Vagina (tissue), 2 donors: ENCODE measurements at places on chromosomes 7 and 10. TPM values are rescaled to one million over a fixed set of nuclear protein-coding genes. Genes with fewer than 3 reads are reported as not detected.

GRCh38 chr7:29877196-29877595 is 70.9 kb downstream of the WIPF3 start:
- no peak overlapping the region for H3K27ac ChIP-seq
- no peaks in the 10 kb centered on the region for H3K36me3 ChIP-seq
- no peaks in the 10 kb centered on the region for H3K4me1 ChIP-seq

DNA sequence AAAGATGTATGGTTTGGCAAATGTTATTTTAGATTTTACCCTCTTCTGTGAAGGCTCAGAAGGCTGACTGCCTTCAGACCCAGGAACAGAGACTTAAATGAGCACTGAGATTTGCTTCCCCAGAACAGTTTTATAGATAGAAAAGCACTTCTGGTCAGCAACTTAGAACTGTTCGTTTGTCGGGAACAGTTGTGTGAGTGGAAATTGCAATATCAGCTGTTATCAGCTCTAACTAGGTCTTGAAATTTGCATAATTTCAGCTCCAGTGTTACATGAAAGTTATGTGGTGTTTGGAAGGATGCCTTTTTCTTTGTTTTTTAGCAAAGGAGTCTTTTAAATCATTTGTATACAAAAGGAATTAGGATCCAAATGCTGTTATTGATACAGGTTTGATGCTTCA is 83.8 kb upstream of the MXI1 start:
- no peaks in the 10 kb centered on the region for H3K27me3 ChIP-seq
- H3K4me1 ChIP-seq = no peaks in the 10 kb centered on the region
- H3K36me3 ChIP-seq = peaks cover 48% of the 10 kb centered on the region
- no peak overlapping the region for H3K27ac ChIP-seq

- DNase-seq = no peak
- no peaks in the 10 kb centered on the region for H3K27me3 ChIP-seq
- H3K36me3 ChIP-seq = no peaks in the 10 kb centered on the region
- H3K27ac ChIP-seq = no peak overlapping the region
- H3K4me3 ChIP-seq = no peak overlapping the region
- no peaks in the 10 kb centered on the region for H3K4me1 ChIP-seq
These were observed 35.9 kb upstream of the CACNB2 start for GRCh38 chr10:18104223-18104872.

The CARD11 gene
- 2.9 TPM for total RNA-seq

The INHBA gene
- 2.2 TPM for total RNA-seq

GRCh38 chr7:7324698-7325097 is 142.4 kb downstream of the C1GALT1 start:
- H3K27me3 ChIP-seq = no peaks in the 10 kb centered on the region
- peaks cover 8% of the 10 kb centered on the region for H3K4me1 ChIP-seq
- H3K27ac ChIP-seq = no peak overlapping the region

DNA sequence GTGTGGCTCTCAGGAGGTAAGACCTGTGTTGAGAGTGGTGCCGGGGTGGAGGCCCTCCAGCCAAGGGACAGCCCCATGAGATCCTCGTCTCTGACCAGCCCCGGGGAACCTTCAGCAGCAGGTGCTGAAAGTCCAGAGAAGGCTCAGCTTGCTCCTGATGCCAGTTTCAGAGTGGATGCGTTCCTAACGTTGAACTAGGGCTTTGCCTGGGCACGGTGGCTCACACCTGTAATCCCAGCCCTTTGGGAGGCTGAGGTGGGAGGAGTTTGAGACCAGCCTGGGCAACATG is 45.7 kb downstream of the BAIAP2L1 start:
- no peak for DNase-seq
- H3K4me3 ChIP-seq = no peak overlapping the region
- peaks cover 6% of the 10 kb centered on the region for H3K4me1 ChIP-seq
- no peaks in the 10 kb centered on the region for H3K27me3 ChIP-seq
- H3K27ac ChIP-seq = no peak overlapping the region
- H3K36me3 ChIP-seq = no peaks in the 10 kb centered on the region

GRCh38 chr10:119316729-119317097 is 109.3 kb downstream of the GRK5 start:
- peaks cover 61% of the 10 kb centered on the region for H3K4me1 ChIP-seq
- no peak overlapping the region for H3K4me3 ChIP-seq
- no peaks in the 10 kb centered on the region for H3K27me3 ChIP-seq
- peak overlapping the region; percentile 74 for H3K27ac ChIP-seq
- no peak for DNase-seq

The LIPK gene
- not detected for total RNA-seq

DNA sequence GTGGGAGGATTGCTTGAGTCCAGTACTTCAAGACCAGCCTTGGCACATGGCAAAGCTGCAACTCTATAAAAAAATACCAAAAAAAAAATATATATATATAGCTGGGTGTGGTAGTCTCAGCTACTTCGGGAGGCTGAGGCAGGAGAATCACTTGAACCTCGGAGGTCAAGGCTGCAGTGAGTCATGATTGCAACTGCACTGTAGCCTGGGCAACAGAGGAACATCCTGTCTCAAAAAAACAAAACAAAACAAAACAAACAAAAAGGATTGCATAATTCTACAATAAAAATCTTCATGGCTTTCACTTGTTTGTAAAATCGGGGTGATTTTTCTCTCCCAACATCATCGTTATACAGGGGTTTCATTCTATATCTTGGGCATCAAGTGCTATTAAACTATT is 35.1 kb downstream of the GUSB start:
- H3K4me1 ChIP-seq = no peaks in the 10 kb centered on the region
- no peak overlapping the region for H3K4me3 ChIP-seq
- H3K27ac ChIP-seq = no peak overlapping the region
- DNase-seq = no peak
- no peaks in the 10 kb centered on the region for H3K36me3 ChIP-seq
- no peaks in the 10 kb centered on the region for H3K27me3 ChIP-seq

GRCh38 chr7:150946421-150947240 is 31.5 kb downstream of the KCNH2 start:
- H3K27me3 ChIP-seq = no peaks in the 10 kb centered on the region
- no peak for DNase-seq
- H3K27ac ChIP-seq = no peak overlapping the region
- no peak overlapping the region for H3K4me3 ChIP-seq
- no peaks in the 10 kb centered on the region for H3K36me3 ChIP-seq

The GCK gene
- 1.7 TPM for total RNA-seq

GRCh38 chr10:23055424-23056185 is 39.8 kb upstream of the MSRB2 start:
- H3K4me3 ChIP-seq = no peak overlapping the region
- no peaks in the 10 kb centered on the region for H3K27me3 ChIP-seq
- DNase-seq = no peak
- H3K27ac ChIP-seq = no peak overlapping the region
- H3K4me1 ChIP-seq = no peaks in the 10 kb centered on the region
- H3K36me3 ChIP-seq = no peaks in the 10 kb centered on the region

The LLCFC1 gene
- not detected for total RNA-seq

The ACSM6 gene
- not detected for total RNA-seq

- no peak overlapping the region for H3K4me3 ChIP-seq
- H3K27me3 ChIP-seq = no peaks in the 10 kb centered on the region
These were observed 151.1 kb downstream of the ACTR3B start for GRCh38 chr7:152910545-152911225.

The ARL3 gene
- total RNA-seq = 7.4 TPM

The MRLN gene
- not detected for total RNA-seq

DNA sequence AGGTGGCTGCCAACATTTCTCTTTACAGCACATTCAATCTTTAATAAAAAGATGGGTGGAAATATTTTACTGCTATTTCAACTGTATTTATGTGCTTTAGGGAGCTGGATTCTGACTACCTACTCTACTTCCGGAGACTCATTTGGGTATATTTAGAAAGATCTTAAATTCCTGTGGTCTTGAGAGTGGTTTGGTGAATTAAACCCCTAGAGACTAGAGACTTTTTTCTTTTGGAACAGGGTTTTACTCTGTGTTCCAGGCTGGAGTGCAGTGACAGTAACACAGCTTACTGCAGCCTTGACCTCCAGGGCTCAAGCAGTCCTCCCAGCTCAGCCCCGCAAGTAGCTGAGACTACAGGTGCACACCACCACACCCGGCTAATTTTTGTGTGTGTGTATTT is 79.0 kb upstream of the HABP2 start:
- peaks cover 20% of the 10 kb centered on the region for H3K4me1 ChIP-seq
- H3K36me3 ChIP-seq = no peaks in the 10 kb centered on the region
- H3K27me3 ChIP-seq = no peaks in the 10 kb centered on the region
- no peak for DNase-seq

GRCh38 chr10:79149662-79150443 is 81.1 kb downstream of the ZMIZ1 start:
- H3K4me1 ChIP-seq = peaks cover 100% of the 10 kb centered on the region
- no peaks in the 10 kb centered on the region for H3K36me3 ChIP-seq
- no peaks in the 10 kb centered on the region for H3K27me3 ChIP-seq

DNA sequence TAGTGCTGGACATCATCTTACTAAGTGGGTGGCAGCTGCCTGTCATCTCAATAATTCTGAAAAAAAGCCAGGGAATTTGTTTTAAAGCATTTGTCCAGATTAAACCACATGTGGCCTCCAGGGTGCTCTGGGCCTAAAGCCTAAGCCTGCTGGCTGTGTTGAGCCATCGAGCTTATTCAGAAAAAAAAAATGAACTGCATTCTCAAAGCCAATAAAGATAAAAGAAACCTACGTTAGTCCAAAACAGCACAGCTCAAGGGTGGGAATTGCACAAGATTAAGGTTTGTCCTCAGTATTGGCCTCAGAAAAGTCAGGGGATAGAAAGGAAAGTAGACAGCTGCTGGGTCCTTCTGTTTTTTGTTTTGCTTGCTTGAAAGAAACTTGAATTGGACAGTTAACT is 22.6 kb upstream of the PRTFDC1 start:
- no peak overlapping the region for H3K4me3 ChIP-seq
- no peaks in the 10 kb centered on the region for H3K36me3 ChIP-seq
- H3K27ac ChIP-seq = no peak overlapping the region
- no peak for DNase-seq
- no peaks in the 10 kb centered on the region for H3K27me3 ChIP-seq

The SRPK2 gene
- total RNA-seq = 47.1 TPM

GRCh38 chr10:77978360-77978759 is 51.0 kb downstream of the POLR3A start:
- no peak overlapping the region for H3K27ac ChIP-seq
- no peak for DNase-seq
- no peaks in the 10 kb centered on the region for H3K27me3 ChIP-seq
- H3K4me1 ChIP-seq = peaks cover 8% of the 10 kb centered on the region
- H3K4me3 ChIP-seq = no peak overlapping the region

- H3K4me3 ChIP-seq = no peak overlapping the region
- no peak overlapping the region for H3K27ac ChIP-seq
- H3K4me1 ChIP-seq = peaks cover 12% of the 10 kb centered on the region
These were observed 17.5 kb downstream of the HYCC1 start for GRCh38 chr7:22996470-22996869.

The MEOX2 gene
- 1.7 TPM for total RNA-seq

DNA sequence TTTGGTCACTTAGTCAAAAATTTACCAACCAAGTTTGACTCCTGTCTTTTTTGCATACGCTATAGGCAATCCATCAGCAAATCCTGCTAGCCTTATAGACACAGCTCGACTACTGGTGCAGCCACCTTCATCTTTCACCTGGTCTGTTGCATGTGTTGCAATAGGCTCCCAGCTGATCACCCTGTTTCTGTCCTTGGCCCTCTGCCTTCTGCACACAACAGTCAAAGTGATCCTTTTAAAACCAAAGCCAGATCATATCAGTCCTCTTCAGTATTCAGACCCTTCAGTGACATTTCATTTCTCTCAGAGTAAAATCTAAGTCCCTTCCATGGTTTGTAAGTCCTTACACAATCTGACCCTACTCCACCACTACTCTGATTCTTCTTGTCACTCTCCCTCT is 10.9 kb upstream of the CDK6 start:
- no peak for DNase-seq
- no peak overlapping the region for H3K27ac ChIP-seq
- no peak overlapping the region for H3K4me3 ChIP-seq
- H3K36me3 ChIP-seq = no peaks in the 10 kb centered on the region
- H3K4me1 ChIP-seq = no peaks in the 10 kb centered on the region
- no peaks in the 10 kb centered on the region for H3K27me3 ChIP-seq

DNA sequence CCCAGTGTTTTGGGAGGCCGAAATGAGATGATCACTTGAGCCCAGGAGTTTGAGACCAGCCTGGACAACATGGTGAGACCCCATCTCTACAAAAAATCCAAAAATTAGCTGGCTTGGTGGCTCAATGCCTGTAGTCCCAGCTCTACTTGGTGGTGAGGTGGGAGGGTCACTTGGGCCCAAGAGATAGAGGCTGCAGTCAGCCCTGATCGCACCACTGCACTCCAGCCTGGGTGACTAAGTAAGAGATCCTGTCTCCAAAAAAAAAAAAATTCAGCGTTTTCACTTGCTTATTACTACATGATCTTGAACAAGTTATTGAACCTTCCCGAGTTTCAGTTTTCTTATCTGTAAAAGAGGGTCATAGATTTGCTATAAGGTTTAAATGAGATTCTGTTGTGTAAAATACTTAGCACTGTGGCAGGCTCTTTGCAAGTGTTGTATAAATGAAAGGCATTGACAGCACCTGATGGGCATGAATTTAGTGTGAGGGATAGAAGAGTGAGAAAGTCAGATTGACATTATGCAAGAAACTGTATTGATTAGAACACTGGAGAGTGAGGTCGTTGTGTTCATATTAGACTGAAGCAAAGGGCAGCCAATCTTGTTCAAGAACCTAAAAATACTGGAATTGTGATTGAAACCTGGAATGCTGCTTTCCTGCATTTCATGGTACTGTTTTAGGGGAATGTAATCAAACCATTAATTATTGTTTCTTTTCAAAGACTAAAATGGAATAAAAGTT is 136.8 kb downstream of the LCOR start:
- H3K27me3 ChIP-seq = no peaks in the 10 kb centered on the region
- no peak overlapping the region for H3K27ac ChIP-seq
- no peak for DNase-seq
- no peak overlapping the region for H3K4me3 ChIP-seq
- H3K4me1 ChIP-seq = no peaks in the 10 kb centered on the region

- H3K36me3 ChIP-seq = no peaks in the 10 kb centered on the region
- H3K27ac ChIP-seq = peak overlapping the region; percentile 4
- DNase-seq = no peak
- H3K4me1 ChIP-seq = peaks cover 38% of the 10 kb centered on the region
- no peaks in the 10 kb centered on the region for H3K27me3 ChIP-seq
- H3K4me3 ChIP-seq = no peak overlapping the region
These were observed 9.4 kb downstream of the TSPAN15 start for GRCh38 chr10:69460576-69461242.

The GBX1 gene
- not detected for total RNA-seq

- H3K4me3 ChIP-seq = no peak overlapping the region
- DNase-seq = no peak
- peaks cover 83% of the 10 kb centered on the region for H3K4me1 ChIP-seq
- no peaks in the 10 kb centered on the region for H3K36me3 ChIP-seq
These were observed 117.3 kb downstream of the FAM53B start for GRCh38 chr10:124626759-124627380.

The NUTM2E gene
- not detected for total RNA-seq

The BICC1 gene
- total RNA-seq = 15.2 TPM

The XRCC2 gene
- 1.7 TPM for total RNA-seq

- no peak overlapping the region for H3K27ac ChIP-seq
- H3K4me3 ChIP-seq = no peak overlapping the region
- H3K27me3 ChIP-seq = no peaks in the 10 kb centered on the region
- DNase-seq = no peak
- H3K36me3 ChIP-seq = no peaks in the 10 kb centered on the region
These were observed 164.3 kb downstream of the LCOR start for GRCh38 chr10:96996275-96996965.
